ENCODE measurements at places on chromosomes 11 and 22.
A peak's percentile ranks its signal among the peaks of the same experiment; 100 is the strongest.

- DNase-seq: peak; percentile 64
Observed at GRCh38 chr11:73991471-73992006, 8.9 kb upstream of the UCP2 start.

- DNase-seq: no peak
Observed at GRCh38 chr11:83044958-83045712, 26.6 kb downstream of the RAB30 start.

- DNase-seq: no peak
Observed at GRCh38 chr22:17239156-17239701, 20.0 kb upstream of the ADA2 start.

- DNase-seq: no peak
Observed at GRCh38 chr11:97361812-97362378, 972.1 kb downstream of the JRKL start.

- DNase-seq: peak; percentile 90
Observed at GRCh38 chr11:59754859-59755700, at the start of gene STX3. TSS of gene STX3 (plus strand) at chr11:59755376. CDS start at chr11:59755606, 230 bp downstream.

DNA sequence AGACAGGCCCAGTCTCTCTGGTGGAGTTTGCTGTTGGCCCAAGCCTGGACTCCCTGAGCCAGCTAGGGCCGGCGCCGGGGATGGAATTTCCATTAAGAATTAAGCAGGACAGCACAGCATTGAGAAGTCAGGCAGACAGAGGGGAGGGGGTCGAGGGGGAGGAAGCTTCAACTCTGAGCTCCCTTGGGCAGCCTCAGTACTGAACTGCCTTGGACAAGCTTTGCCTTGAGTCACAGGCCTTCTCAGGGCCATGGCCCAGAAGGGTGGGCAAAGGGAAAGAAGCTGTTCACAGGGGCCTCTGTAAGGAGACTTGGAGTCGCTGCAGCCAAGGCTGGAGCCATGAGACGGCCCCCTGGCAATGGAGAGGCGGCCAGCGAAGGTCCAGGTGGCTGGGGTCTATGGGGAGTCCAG lies 2.6 kb upstream of the INSC start:
- DNase-seq: no peak

DNA sequence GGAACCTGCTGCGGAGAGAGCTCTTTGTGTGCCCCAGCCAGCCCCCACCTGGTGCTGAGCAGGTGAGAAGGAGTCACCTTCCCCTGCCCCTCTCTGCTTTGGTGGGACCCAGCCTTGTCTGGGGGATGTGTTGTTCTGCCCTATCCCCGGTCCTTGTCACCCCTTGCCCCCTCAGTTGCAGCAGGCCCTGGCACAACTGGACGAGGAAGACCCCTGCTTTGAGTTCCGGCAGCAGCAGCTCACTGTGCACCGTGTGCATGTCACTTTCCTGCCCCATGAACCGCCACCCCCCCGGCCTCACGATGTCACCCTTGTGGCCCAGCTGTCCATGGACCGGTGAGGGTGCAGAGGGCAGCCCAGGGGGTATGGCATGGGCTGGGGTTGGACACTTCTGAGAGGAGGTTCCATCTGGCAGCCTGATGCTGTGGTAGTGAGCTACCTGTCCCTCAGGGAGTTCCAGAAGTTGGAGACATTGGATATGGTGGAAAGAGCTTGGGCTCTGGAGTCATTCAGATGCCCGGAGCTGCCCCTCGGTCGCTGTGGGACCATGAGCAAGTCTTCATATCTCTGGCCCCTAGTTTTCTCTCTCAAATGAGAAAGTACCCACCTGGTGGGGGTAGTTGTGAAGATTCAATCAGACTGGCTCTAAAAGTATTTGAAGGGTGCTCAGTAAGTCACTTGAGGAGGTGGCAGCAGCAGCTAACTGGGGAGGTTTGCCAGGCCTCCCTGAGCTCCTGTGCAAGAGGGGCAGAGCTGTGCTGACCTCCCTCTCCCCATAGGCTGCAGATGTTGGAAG lies 4.3 kb downstream of the LARGE2 start:
- DNase-seq: no peak

- DNase-seq: no peak
Observed at GRCh38 chr11:6433998-6434660, 6.7 kb downstream of the HPX start.

- DNase-seq: no peak
Observed at GRCh38 chr22:48051796-48052620, 1289.6 kb downstream of the TBC1D22A start.

DNA sequence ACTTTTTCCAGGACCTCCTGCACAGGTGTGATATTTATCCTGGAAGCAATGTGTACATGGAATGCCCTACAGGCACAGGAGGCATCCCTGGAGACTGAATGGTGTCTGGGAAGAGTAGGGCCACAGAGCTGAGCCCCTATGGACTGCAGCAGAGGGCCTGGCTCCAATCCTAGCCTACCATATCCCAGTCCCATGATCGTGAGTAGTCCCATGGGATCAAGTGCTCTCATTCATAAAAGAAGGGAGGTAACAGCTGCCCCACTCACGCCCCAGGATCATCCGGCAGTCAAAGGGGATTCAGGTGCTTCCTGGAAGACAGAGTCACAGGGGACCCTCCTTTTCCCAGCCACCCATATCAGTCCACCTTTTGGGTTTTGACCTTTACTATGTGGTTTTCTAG lies 24.0 kb downstream of the ANKK1 start:
- no peak for DNase-seq

- no peak for DNase-seq
Observed at GRCh38 chr22:24186352-24186740, 5.1 kb downstream of the SUSD2 start.

GRCh38 chr11:126917531-126918204 lies 82.9 kb downstream of the KIRREL3 start:
- no peak for DNase-seq

- no peak for DNase-seq
Observed at GRCh38 chr11:92376680-92377079, 152.1 kb downstream of the FAT3 start.

GRCh38 chr11:128965485-128965884 lies 22.8 kb upstream of the TP53AIP1 start:
- no peak for DNase-seq

GRCh38 chr11:105829084-105829483 lies 193.0 kb downstream of the MSANTD4 start:
- no peak for DNase-seq

Measured in activated effector memory CD4-positive, alpha-beta T cell treated with anti-CD3 and anti-CD28 coated beads, Interleukin-2, amount 50 U/mL, for 16 hours (primary cell).